CD8-positive, alpha-beta memory T cell (primary cell): ENCODE measurements at places on chromosomes 6 and 20.

- no peak for DNase-seq
These were observed 10.5 kb downstream of the ZBTB2 start for GRCh38 chr6:151380848-151381205.

DNA sequence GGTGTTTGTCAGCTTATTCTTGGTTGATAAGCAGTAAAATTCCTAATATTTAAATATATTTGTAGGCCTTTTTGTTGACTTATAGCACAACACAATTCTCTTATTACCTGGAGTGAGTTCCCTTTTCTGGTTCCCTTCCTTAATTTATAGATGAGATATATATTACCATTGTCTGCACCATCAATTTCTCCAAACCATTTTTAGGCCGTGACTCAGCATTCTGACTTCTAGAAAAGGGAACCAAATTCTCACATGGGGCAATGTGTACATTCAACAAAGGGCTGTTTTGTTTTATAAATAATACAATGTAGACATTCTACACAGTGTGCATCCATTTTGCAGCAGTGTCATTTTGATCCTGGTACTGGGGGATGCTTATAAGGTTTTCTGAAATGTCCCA lies 52.8 kb downstream of the NCOA7 start:
- DNase-seq: no peak

DNA sequence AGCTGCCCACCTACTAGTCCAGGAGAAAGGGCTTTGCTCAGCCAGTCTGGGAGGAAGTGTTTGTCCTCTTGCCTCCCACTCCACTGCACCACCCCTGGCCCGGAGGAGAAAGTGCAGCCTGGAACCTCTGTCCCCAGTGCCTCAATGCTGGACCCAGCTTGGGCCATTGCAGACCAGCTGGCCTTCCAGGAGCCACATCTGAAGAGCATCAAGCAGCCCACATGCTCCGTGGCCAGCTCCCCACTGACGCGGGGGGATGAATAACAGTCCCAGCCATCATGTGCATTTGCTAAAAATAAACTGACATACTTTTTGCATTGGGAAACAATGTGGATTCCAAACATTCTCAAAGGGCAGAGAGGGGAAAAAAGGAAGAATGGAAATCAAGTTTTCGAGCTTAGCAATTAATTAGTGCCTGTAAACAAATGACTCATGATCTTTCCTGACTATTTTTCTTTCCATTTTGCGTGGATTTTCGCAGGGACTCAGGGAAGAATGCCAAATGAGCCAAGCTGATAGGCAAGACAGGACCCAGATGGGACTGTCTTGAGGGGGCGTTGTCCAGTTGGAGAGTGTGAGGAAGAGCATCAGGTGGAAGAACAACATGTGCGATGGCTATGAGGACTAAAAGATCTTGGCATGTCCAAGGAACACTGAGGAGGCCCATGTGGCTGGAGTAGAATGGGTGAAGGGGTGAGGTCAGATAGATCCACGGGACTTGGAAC lies 34.1 kb downstream of the CEBPB start:
- DNase-seq: no peak

GRCh38 chr20:33280000-33280680 lies 2.9 kb upstream of the BPIFB1 start:
- DNase-seq: no peak

- no peak for DNase-seq
These were observed 44.2 kb upstream of the FAM50B start for GRCh38 chr6:3804964-3805363.

DNA sequence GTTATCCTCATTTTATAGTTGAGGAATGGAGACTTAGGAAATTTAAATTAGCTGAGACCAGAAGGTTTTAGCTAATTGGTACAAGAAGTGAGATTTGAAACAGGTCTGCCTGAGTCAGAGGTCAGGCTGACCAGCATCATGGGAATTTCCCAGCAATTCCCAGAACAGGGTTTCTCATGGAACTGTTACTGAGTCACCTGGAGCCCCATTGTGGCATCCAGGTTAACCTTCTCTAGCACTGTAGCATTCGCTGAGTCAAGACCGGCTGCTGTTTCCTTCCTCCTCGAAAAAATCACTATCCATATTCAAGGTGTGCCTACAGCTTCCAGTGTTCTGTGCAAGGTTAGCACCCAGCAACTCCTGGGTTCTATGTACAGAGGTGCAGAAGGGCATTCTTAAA lies 238.0 kb upstream of the MAN1A1 start:
- DNase-seq: no peak

GRCh38 chr6:43393602-43394001 lies 24.2 kb upstream of the ZNF318 start:
- DNase-seq: no peak

- DNase-seq: no peak
These were observed 64.1 kb downstream of the FAM50B start for GRCh38 chr6:3913077-3913957.

GRCh38 chr20:38164069-38164468 lies 1.0 kb downstream of the TGM2 start:
- no peak for DNase-seq

- no peak for DNase-seq
These were observed 113.3 kb downstream of the CRYBG1 start for GRCh38 chr6:106473812-106474211.

GRCh38 chr20:50284811-50285375 lies 94.3 kb downstream of the CEBPB start:
- DNase-seq: no peak

DNA sequence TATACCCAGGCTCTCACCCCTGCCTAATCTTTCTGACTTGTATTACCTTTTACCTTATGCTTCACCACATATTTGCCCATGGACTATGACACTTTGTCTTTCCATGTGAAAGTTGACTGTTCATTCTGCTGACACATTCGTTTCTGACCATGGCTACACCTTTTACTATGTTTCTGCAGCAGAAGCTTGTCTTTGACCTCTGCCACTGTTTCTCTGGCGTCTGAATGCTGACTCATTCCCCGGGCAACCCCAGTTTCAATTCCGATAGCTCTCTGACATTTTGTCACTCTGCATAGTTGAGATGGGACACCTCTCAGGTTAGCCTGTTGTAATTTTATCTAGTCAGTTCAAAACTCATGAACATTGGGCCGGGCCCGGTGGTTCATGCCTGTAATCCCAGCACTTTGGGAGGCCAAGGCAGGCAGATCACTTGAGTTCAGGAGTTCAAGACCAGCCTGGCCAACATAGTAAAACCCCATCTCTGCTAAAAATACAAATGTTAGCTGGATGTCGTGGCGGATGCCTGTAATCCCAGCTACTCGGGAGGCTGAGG lies 50.7 kb downstream of the SLC26A8 start:
- no peak for DNase-seq

- DNase-seq: no peak
These were observed 116.2 kb downstream of the MTHFD1L start for GRCh38 chr6:150981669-150982068.

DNA sequence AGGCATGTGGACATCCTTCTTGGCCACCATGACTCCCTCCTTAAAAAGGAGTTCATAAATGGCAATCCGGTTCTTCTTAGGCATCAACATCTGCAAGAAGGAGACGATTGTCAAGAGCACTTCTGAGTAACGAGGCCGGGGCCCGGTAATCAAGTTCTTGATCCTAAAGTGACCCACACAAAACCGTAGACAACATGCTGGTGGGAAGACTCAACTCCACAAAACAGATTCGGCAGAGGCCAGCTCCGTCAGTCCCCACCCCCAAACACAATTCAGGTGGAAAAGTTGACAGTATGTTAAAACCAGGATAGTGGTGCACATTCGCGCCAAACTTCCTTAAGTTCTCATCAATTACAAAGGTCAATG lies 754 bp downstream of the RPS10 start:
- no peak for DNase-seq

GRCh38 chr6:14165091-14165490 lies 47.5 kb downstream of the CD83 start:
- DNase-seq: no peak
